ENCODE measurements at places on chromosomes 5 and 9.

DNA sequence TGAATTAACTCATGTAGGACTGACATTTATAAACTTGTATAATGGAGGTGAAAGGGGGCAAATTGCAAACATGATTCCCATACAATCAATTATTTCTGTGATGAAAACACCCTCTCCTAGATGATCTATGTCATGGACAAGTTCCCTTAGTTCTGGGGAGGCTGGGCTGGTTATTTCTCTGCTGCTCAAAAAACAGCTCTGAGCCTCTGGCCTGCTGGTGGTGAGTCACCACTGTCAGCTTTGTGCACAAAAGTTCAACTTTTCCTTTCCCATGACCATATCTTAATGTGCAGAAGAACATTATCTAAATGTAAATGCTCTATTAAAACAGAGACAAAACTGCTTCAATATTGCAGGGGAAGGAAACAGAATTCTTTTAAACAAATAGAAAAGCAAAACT, 85.0 kb downstream of the HMHB1 start:
- peaks cover 3% of the 10 kb centered on the region for H3K27me3 ChIP-seq
- peaks cover 43% of the 10 kb centered on the region for H3K4me1 ChIP-seq
- H3K36me3 ChIP-seq = no peaks in the 10 kb centered on the region
- H3K27ac ChIP-seq = no peak overlapping the region

GRCh38 chr5:108361239-108361638, 20.7 kb downstream of the FBXL17 start:
- no peak for DNase-seq
- no peak overlapping the region for H3K27ac ChIP-seq
- peaks cover 15% of the 10 kb centered on the region for H3K4me1 ChIP-seq
- H3K36me3 ChIP-seq = peaks cover 21% of the 10 kb centered on the region

- no peak overlapping the region for H3K27ac ChIP-seq
- H3K4me3 ChIP-seq = no peak overlapping the region
- DNase-seq = no peak
- H3K27me3 ChIP-seq = no peaks in the 10 kb centered on the region
- H3K4me1 ChIP-seq = peaks cover 20% of the 10 kb centered on the region
Observed at GRCh38 chr5:33445798-33446197, 5.0 kb downstream of the TARS1 start.

GRCh38 chr5:13478831-13479465, 465.5 kb downstream of the DNAH5 start:
- no peak overlapping the region for H3K27ac ChIP-seq
- peaks cover 4% of the 10 kb centered on the region for H3K27me3 ChIP-seq
- H3K4me3 ChIP-seq = no peak overlapping the region
- H3K36me3 ChIP-seq = no peaks in the 10 kb centered on the region
- H3K4me1 ChIP-seq = no peaks in the 10 kb centered on the region

GRCh38 chr5:90410178-90410762, 714 bp upstream of the CETN3 start:
- peaks cover 25% of the 10 kb centered on the region for H3K36me3 ChIP-seq
- no peak overlapping the region for H3K27ac ChIP-seq
- peaks cover 3% of the 10 kb centered on the region for H3K27me3 ChIP-seq
- no peak overlapping the region for H3K4me3 ChIP-seq
- peaks cover 36% of the 10 kb centered on the region for H3K4me1 ChIP-seq

GRCh38 chr9:78663369-78663768, 366.4 kb downstream of the PSAT1 start:
- H3K36me3 ChIP-seq = no peaks in the 10 kb centered on the region
- no peak for DNase-seq
- no peak overlapping the region for H3K4me3 ChIP-seq

DNA sequence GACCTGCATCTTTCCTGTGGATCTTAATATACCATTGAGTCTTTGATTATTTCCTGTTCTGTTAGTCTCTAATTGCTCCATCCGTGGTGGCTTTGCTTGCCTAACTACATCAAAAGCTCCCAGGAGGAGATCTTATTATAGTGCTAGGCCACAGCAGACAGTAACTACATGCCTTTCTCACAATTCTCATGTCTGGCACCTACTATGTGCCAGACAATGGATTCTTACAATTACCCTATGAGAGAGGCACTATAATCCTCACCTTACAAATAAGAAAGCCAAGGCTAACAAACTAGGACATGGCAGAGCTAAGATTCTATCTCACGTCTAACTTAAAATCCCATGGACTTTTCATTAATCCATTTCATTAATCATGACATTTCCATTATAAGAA, 70.3 kb upstream of the TARS1 start:
- H3K4me1 ChIP-seq = peaks cover 16% of the 10 kb centered on the region
- H3K36me3 ChIP-seq = no peaks in the 10 kb centered on the region
- H3K4me3 ChIP-seq = no peak overlapping the region
- no peak for DNase-seq

DNA sequence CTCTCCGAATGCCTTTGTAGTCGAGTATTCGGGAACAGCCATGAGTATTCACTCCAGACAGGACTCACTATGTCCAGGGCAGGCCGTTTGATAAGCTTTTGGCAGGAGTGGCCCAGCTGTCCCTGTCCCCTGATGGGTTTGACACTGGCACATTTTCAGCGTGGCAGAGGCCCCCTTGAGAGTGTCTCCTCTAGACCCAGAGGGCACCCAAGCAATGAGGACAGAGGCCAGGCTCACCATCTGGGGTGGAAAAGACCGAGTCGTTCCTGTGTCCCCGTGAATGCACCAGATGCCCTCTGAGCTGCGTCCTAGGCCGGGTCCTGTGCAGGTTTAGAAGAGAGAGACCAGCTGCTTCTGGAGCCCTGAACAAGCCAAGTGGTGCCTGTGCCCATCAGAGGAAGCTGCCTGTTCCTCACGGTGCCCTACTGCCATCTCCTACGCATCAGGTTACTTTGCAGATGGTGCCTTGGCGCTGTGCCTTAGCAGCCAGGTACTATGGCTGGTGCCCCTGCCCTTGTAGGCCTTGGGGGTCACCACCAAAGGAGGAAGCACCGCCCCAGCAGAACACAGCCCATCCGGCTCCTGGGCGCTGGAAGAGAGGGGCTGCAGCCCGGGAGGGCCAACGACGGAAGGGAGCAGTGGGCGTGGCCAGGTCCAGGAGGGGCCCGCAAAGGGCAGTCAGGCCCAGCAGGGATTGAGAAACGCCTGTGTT, 42.4 kb downstream of the LRSAM1 start:
- DNase-seq = no peak
- peaks cover 3% of the 10 kb centered on the region for H3K36me3 ChIP-seq
- H3K27ac ChIP-seq = no peak overlapping the region
- no peaks in the 10 kb centered on the region for H3K27me3 ChIP-seq

DNA sequence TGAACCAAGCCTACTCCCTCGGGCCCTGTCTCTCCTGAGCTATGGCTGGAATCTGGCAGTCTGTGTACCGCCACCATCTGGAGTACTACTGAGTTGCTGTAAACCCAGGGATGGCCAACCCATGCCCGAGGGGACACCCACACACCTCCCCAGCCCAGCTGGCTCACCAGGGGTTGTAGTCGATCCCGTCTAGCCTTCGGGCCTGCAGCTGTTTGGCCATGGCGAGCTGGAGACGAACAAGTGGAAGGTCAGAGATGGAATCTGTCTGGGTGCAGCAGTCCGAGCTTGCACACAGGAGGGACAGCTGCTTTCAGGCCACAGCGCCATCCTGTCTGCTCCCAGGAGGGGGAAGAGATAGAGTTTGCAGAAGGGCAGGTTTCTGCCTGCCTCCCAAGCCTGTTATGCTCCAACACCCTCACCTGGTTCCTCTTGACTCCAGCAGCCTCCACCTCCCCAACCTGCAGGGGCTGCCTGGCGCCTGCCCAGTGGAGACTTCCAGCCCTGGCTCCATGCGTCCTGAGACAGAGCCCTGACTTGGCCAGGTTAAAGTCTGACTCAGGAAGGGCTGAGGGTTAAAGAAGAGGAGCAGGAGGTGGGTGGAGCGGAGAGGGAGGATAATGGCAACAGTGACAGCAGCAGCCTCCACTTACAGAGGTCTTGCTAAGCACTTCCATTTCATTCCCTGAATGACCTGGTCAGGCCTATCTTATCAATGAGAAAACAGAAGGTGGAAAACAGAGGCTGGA, 15.8 kb upstream of the SPOUT1 start:
- H3K4me3 ChIP-seq = no peak overlapping the region
- peak overlapping the region; percentile 75 for H3K27ac ChIP-seq
- peaks cover 3% of the 10 kb centered on the region for H3K27me3 ChIP-seq
- peaks cover 34% of the 10 kb centered on the region for H3K36me3 ChIP-seq

DNA sequence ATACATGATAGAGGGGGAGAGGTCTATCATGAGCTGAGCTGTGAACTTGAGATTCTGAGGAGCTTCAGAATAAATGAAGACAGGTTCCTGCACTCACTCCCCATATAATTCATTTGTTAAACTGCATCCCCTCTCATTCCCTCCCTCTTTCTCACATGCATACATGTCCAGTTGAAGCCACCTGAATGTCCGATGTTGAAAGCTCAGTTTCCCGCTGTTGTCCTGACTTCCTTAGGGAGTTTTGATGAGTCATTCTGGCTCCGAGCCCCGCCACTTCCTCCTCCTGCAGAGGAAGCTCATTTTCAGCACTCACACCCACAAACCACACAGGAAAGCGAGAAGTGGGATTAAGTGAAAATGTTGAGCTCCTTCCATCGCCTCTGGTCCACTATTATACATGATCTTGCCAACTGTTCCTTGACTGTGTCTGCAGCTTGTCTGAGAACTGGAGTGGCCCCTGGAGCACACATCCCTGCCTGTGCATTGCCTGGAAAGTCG, 121.2 kb downstream of the CEMIP2 start:
- no peaks in the 10 kb centered on the region for H3K36me3 ChIP-seq
- H3K27ac ChIP-seq = peak overlapping the region; percentile 43
- H3K4me1 ChIP-seq = peaks cover 6% of the 10 kb centered on the region
- peaks cover 3% of the 10 kb centered on the region for H3K27me3 ChIP-seq
- no peak overlapping the region for H3K4me3 ChIP-seq

DNA sequence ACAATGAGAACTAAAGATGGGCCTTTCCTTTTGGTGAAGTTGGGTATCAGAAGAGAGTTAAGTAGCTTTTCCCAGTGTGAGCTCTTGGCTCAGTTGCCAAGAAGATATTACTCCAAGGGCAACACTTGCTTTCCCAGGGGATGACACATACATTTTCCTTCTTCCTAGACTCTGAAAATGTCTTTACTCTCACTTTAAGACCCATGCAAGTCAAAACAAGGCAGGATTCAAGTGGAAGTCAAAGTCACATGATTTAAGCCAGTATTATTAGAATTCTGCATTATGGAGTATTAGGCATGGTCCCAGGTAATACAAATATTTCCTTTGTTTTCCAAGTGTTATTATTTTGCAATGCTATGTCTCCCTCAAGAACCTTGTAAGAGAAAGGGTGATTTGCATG, 175.1 kb downstream of the PPP2R2B start:
- peaks cover 40% of the 10 kb centered on the region for H3K4me1 ChIP-seq
- H3K27me3 ChIP-seq = peaks cover 8% of the 10 kb centered on the region
- H3K4me3 ChIP-seq = no peak overlapping the region
- DNase-seq = no peak
- H3K27ac ChIP-seq = no peak overlapping the region
- H3K36me3 ChIP-seq = no peaks in the 10 kb centered on the region

- H3K27ac ChIP-seq = no peak overlapping the region
- H3K36me3 ChIP-seq = no peaks in the 10 kb centered on the region
- no peak overlapping the region for H3K4me3 ChIP-seq
- DNase-seq = no peak
Observed at GRCh38 chr9:124005029-124005771, 6.4 kb upstream of the LHX2 start.
